CD8-positive, alpha-beta memory T cell (primary cell): ENCODE measurements at places on chromosomes 13 and 19. TPM values are rescaled to one million over a fixed set of nuclear protein-coding genes. Genes with fewer than 3 reads are reported as not detected.
A peak's percentile ranks its signal among the peaks of the same experiment; 100 is the strongest.

GRCh38 chr13:106867249-106867648, 299.3 kb upstream of the ARGLU1 start:
- no peak overlapping the region for H3K4me3 ChIP-seq
- no peaks in the 10 kb centered on the region for H3K27me3 ChIP-seq
- no peaks in the 10 kb centered on the region for H3K36me3 ChIP-seq

DNA sequence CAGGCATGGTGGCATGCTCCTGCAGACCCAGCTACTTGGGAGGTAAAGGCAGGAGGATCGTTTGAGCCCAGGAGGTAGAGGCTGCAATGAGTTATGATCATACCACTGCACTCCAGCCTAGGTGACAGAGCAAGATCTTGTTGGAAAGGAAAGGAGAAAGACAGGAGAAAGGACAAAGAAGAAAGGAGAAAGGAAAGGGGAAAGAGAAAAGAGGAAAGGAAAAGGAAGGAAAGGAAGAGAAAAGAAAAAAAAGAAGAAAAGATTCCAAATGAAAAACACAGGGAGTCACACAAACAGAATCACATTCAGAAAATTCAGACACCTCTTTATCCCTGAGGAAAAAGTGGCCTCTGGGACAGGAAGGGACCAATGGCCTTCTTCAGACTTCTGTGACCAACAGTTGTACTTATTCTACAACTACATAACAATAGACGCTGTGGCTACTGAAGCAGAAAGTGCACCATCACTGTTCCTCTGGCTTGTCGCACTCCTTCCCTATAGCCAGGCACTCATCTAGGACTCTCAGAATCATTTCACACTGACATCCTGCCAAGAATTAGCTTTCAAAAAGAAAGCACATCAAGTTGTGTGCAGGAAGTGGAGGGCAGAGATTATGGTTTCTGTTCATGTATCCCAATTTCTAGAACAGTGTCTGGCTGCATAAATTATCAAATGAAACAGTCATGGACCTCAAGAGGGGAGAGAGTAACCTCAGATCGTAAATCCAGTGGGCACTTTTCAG, 5.9 kb downstream of the MTMR6 start:
- no peaks in the 10 kb centered on the region for H3K27me3 ChIP-seq
- no peak for DNase-seq
- H3K4me1 ChIP-seq, result peaks cover 41% of the 10 kb centered on the region
- H3K27ac ChIP-seq, result no peak overlapping the region
- no peak overlapping the region for H3K4me3 ChIP-seq
- no peaks in the 10 kb centered on the region for H3K36me3 ChIP-seq

DNA sequence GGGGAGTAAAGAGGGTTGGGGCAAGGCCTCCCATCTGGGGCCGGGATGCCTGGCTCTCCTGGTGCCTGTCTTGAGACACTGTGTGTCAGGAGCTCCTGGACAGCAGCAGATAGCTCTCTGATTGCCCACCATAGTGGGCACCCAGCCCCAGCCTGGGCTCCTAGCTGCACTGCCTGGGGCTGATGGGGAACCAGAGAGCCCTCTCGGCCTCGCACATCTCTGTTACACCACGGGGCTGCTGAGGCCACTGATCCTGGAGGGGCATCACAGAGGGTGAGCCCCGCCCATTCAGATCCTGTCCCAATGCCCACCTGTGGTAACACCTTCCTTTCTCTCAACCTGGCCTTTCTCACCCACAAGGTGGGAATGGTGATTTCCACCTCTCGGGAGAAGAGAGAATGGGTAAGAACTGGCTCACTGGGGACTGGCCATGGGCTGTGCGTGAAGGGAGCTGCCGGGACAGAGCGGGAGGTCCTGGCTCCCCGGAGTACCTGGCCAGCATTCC, 135.9 kb downstream of the URI1 start:
- H3K4me3 ChIP-seq, result no peak overlapping the region
- H3K27me3 ChIP-seq, result no peaks in the 10 kb centered on the region
- H3K36me3 ChIP-seq, result no peaks in the 10 kb centered on the region
- H3K4me1 ChIP-seq, result no peaks in the 10 kb centered on the region
- no peak overlapping the region for H3K27ac ChIP-seq

DNA sequence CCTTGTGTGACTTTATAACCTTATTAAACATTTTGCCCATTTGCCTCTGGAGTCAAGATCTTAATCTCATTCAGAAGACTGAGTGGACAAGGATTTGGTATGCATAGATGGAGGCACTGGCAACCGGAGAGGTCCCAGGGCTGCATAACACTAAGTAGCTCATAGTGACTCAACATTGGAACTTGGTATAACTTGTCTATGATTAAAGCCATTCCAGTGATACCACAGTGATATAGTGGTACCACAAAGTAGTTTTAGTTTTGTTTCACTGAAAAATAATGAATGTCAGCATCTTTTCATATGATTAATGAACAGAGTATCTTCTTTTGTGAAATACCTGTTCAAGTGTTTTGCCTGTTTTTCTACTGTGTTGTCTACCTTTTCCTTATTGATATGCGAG, 26.4 kb downstream of the CDK8 start:
- H3K4me1 ChIP-seq, result no peaks in the 10 kb centered on the region
- H3K27me3 ChIP-seq, result no peaks in the 10 kb centered on the region
- H3K36me3 ChIP-seq, result peaks cover 6% of the 10 kb centered on the region
- no peak overlapping the region for H3K27ac ChIP-seq

- H3K4me3 ChIP-seq, result peak within 1 kb of the TSS; percentile 95
- H3K27me3 ChIP-seq, result no peaks in the 10 kb centered on the region
- H3K4me1 ChIP-seq, result peaks cover 37% of the 10 kb centered on the region
- H3K27ac ChIP-seq, result peak within 1 kb of the TSS; percentile 86
- peak; percentile 98 for DNase-seq
Observed at GRCh38 chr13:41456768-41457588, at the start of gene RGCC. TSS of gene RGCC (plus strand) at chr13:41457550. CDS start at chr13:41457708, 158 bp downstream.

DNA sequence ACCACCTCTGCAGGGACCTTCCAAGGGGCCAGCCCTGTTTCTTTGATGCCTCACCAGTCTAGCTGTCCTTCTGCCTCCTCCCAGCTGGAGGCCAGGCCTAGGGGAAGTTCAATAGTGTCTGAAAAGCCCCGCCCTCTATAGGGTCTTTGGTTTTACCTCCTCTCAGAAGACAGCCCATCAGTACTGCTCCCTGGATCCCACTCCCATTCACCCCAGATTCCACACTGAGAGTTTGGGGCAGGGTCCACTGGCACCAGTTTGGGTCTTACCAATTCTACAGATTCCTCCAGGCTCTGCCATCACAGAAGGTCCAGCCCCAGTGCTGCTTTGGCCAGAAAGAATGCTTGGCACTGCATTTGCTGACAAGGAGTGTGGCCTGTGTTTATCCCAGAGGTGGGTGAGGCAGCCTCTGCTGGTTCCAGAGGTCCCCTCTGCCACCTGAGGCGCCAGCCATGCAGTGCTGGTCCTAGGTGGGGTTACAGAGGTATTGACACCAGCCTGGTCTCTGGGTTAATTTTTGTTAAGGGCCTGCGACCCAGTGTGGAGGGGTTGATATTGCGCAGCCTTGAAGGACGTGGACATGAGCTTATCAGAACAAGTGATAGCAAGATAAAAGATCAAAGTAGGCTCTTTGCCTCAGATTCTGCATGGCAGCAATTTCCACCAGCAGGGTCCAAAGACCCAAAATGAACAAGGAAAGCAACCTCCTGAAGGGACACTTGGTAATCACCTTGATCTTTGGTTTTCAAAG, 41.4 kb upstream of the IGSF23 start:
- no peak overlapping the region for H3K4me3 ChIP-seq
- no peak overlapping the region for H3K27ac ChIP-seq
- no peak for DNase-seq

DNA sequence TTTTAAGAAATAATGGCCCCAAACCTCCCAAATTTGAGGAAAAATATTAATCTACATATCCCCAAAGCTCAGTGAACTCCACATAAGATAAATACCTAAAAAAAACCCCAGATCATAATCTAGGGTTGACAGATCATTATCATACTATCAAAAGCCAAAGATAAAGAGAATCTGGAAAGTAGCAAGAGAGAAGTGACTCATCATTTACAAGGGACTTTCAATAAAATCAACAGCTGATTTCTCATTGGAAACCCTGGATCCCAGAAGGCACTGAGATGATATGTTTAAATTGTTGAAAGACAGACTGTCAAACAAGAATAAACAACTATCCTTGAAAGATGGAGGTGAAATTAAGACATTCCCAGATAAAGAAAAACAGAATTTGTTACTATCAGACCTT, 199.3 kb downstream of the KCNRG start:
- H3K27me3 ChIP-seq, result no peaks in the 10 kb centered on the region
- peaks cover 7% of the 10 kb centered on the region for H3K4me1 ChIP-seq
- no peak for DNase-seq
- no peak overlapping the region for H3K4me3 ChIP-seq
- H3K36me3 ChIP-seq, result no peaks in the 10 kb centered on the region
- no peak overlapping the region for H3K27ac ChIP-seq

- no peaks in the 10 kb centered on the region for H3K27me3 ChIP-seq
- no peak overlapping the region for H3K4me3 ChIP-seq
- no peaks in the 10 kb centered on the region for H3K4me1 ChIP-seq
- no peaks in the 10 kb centered on the region for H3K36me3 ChIP-seq
- DNase-seq, result no peak
- H3K27ac ChIP-seq, result no peak overlapping the region
Observed at GRCh38 chr13:107873926-107874325, 341.4 kb downstream of the LIG4 start.

- H3K36me3 ChIP-seq, result no peaks in the 10 kb centered on the region
- H3K4me3 ChIP-seq, result no peak overlapping the region
- H3K27me3 ChIP-seq, result peaks cover 26% of the 10 kb centered on the region
Observed at GRCh38 chr19:4588291-4588761, 28.8 kb upstream of the SEMA6B start.

- no peaks in the 10 kb centered on the region for H3K27me3 ChIP-seq
- no peaks in the 10 kb centered on the region for H3K36me3 ChIP-seq
- no peak for DNase-seq
- no peak overlapping the region for H3K27ac ChIP-seq
- no peak overlapping the region for H3K4me3 ChIP-seq
Observed at GRCh38 chr13:50905256-50905655, 4.3 kb upstream of the RNASEH2B start.

DNA sequence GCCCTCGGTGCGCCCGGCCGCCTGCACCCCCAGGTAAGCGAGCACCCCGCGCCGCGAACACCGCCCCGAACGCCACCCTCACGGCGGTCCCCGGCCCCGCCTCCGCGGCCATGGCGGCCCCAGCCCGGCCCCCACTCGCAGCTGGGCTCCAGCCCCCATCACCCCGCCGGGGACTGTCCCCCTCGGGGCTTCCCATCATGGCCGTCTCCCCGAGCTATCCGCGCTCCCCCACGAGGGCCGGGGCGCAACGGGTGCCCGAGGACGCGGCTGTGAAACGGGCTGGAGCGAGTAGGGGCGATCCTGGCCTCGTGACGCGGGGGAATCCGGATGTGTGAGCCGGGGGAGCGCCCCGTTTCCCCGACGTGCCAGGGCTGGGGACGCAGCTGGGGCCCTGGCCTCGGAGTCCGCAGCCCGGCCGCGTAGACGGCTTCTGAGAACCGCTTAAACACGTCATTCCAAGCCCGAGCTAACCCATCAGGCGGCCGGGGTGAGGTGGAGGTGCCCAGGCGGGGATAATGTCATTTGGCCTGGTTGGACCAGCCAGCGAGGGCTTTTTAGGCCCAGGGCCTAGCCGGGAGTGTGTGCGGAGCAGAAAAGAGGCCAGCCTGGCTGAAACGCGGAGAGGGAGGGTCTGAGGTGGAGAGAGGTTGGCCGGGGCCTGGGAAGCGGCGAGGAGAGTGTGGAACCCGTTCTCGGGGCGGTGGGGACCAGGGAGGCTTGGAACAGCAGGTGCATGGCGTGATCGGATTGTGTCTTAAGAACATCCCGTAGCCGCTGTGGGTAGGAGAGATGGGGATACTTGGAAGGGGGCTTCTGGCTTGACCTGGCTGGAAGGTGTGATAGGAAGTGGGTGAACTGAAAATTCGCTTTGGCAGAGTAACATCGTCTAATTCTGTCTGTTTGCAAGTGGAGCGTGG, 550 bp downstream of the CERS4 start:
- no peaks in the 10 kb centered on the region for H3K27me3 ChIP-seq
- peak overlapping the region; percentile 87 for H3K4me3 ChIP-seq
- no peaks in the 10 kb centered on the region for H3K36me3 ChIP-seq
- peak; percentile 76 for DNase-seq

- H3K4me1 ChIP-seq, result no peaks in the 10 kb centered on the region
- H3K27ac ChIP-seq, result no peak within 1 kb of the TSS
- H3K4me3 ChIP-seq, result no peak within 1 kb of the TSS
- no peaks in the 10 kb centered on the region for H3K36me3 ChIP-seq
- DNase-seq, result no peak
Observed at GRCh38 chr19:17376935-17377600, at the start of gene PLVAP. TSS of gene PLVAP (minus strand) at chr19:17377342. CDS start at chr19:17377288, 54 bp downstream.

DNA sequence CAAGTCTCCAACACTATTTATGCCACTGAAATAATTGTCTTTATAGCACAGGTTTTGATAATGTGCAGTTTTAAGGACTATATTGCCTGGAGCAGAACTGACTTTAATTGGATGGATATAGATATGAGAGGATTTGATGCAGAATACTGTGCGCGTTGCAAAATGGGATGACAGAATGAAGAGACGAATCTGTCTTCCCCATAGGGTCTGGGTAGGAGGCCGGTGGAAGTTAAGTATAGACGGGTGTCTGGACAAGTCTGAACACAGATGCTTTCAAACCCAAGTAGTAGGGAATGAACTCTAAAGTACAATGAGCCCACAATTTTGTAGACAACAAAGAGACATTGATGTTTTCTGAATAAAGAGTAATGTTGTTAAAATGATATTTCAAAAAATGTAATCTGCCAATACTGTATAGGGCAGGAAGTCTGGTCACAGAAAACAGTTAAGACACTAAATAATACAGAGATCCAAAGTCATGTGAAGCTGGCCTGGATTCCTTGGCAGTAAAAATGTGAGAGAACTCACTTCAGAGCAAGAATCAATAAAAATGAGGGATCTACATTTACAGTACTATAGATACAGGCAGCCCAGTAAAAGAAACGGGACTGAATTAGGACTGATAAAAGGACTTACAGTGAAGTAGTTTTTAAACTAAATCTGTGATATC, 125.5 kb downstream of the ENOX1 start:
- no peaks in the 10 kb centered on the region for H3K4me1 ChIP-seq
- H3K36me3 ChIP-seq, result no peaks in the 10 kb centered on the region
- H3K4me3 ChIP-seq, result no peak overlapping the region
- H3K27ac ChIP-seq, result no peak overlapping the region
- H3K27me3 ChIP-seq, result no peaks in the 10 kb centered on the region

GRCh38 chr19:8446061-8446709, 1.4 kb downstream of the HNRNPM start:
- H3K4me1 ChIP-seq, result peaks cover 47% of the 10 kb centered on the region
- no peak for DNase-seq
- H3K36me3 ChIP-seq, result peaks cover 7% of the 10 kb centered on the region
- H3K27me3 ChIP-seq, result no peaks in the 10 kb centered on the region
- H3K4me3 ChIP-seq, result peak overlapping the region; percentile 83
- H3K27ac ChIP-seq, result peak overlapping the region; percentile 96

GRCh38 chr13:43324129-43324528, 300.7 kb downstream of the DNAJC15 start:
- H3K27me3 ChIP-seq, result no peaks in the 10 kb centered on the region
- H3K4me1 ChIP-seq, result no peaks in the 10 kb centered on the region
- H3K36me3 ChIP-seq, result no peaks in the 10 kb centered on the region
- no peak overlapping the region for H3K27ac ChIP-seq

- no peak overlapping the region for H3K27ac ChIP-seq
- DNase-seq, result no peak
- H3K4me3 ChIP-seq, result no peak overlapping the region
- no peaks in the 10 kb centered on the region for H3K36me3 ChIP-seq
Observed at GRCh38 chr13:113904411-113904810, 40.5 kb upstream of the GAS6 start.

ZNF154 gene
- 7.7 TPM for total RNA-seq

LGALS14 gene
- not detected for total RNA-seq

KASH5 gene
- not detected for total RNA-seq

ATXN8OS gene
- not detected for total RNA-seq

N4BP2L2 gene
- total RNA-seq, result 78.3 TPM

CLDN10 gene
- not detected for total RNA-seq
